ENCODE measurements at places on chromosomes 5 and 9.

DNA sequence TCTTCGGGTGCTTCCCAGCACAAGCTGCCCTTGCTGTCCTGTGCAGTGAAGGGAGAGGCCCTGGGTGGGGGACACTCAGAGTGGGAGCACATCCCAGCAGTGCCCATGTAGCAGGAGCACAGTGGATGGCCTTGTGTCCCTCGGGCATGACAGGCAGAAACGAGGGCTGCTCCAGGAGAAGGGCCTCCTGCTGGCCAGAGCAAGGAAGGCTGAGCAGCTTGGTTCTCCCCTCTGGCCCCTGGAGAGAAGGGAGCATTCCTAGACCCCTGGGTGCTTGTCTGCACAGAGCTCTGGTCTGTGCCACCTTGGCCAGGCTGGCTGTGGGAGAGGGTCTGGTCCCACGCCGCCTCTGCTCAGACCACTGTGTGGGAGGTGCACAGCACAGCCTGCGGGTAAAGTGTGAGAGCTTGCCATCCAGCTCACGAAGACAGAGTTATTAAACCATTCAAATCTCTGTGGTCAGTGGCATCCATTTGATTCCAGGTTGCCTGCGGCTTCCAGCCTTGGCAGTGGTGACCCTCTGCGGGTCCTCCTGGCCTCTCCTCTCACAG is 18.3 kb downstream of the FBXW5 start:
- no peak for DNase-seq

- DNase-seq = no peak
Measured at GRCh38 chr5:58868931-58869330, 286.1 kb downstream of the RAB3C start.

- no peak for DNase-seq
Measured at GRCh38 chr9:16171911-16172310, 619.1 kb downstream of the CCDC171 start.

- DNase-seq = no peak
Measured at GRCh38 chr5:111829701-111830100, 72.7 kb upstream of the NREP start.

DNA sequence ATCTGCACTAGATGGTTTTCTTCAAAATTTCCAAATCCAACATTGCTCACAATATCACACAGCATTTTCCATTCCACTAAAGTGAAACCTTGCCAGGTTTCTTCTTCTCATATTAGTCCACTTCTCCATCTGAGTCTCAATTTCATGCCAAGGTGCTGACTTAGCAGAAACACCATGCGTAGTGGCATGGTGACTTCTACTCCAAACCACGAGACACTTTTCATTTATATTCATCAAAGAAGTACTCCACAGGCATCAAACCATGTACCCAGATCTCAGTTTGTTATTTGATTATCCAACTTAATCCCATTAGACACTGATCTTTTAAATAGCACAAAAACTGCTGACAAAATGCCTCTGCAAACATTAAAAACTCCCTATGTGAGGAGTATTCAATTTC is 233.4 kb upstream of the ITGA1 start:
- DNase-seq = no peak

- DNase-seq = no peak
Measured at GRCh38 chr5:181203093-181203711, 1.8 kb downstream of the TRIM7 start.

GRCh38 chr9:126420643-126421564 is 94.3 kb downstream of the MVB12B start:
- DNase-seq = no peak

DNA sequence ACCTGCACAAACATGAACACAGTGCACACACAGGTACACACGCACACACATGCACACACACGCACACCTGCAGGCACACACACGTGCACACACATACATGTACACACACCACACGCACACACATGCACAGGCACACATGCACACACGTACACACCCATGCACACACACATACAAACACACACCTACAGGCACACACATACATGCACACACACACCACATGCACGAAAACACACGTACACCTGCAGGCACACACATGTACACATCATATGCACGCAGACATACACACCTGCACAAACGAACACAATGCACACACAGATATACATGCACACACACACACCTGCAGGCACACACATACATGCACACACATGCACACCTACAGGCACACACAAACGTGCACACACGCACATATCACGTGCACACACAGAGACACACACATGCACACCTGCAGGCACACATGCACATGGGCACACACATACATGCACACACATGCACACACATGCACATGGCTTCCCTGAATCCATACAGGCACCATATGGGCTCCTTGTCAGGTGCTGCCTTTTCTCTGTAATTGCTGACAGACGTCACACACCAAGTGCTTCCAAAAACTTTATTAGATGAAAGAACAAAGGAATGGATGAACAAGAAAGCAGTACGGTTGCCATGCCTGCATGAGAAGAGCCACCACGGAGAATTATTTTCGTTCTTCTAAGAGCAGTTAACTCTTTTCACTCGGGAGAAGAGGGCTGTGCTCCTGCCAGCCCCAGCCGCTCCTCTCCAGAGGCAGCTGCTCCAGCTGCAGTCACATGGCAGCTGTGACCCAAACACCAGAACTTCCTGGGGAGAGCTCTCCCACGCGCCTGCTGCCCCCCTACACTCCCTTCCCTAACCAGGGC is 57.2 kb downstream of the EXD3 start:
- DNase-seq = no peak

DNA sequence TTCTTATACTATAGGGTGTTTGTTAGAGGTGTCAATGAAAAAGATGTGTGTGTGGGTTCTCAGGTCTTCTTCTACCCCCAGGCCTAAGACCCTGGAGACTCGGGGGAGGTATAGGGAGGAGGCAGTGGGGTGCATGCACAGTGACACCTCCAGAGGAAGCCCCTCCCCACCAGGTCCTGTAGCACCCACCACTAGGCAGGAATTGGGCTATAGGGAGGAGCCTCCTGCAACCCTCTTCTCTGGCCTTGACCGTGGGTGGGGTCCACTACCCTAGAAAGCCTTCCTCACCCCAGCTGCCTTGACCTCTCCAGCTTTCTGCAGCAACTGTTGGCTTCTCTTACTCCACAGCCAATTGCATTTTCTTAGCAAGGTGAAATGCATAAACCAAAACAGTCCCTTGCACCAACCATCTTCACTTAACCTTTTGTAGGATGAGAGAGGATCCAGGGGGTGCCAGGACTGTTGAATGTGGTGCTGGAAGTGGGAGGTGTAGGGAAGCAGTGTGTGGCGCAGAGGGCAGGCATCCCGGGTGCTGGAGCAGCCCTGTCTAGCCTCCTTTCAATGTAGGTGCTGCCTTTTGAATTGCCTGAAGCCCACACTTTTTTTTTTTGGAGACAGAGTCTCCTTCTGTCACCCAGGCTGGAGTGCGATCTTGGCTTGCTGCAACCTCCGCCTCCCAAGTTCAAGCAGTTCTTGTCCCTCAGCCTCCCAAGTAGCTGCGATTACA is 128.5 kb downstream of the RGS3 start:
- DNase-seq = no peak

DNA sequence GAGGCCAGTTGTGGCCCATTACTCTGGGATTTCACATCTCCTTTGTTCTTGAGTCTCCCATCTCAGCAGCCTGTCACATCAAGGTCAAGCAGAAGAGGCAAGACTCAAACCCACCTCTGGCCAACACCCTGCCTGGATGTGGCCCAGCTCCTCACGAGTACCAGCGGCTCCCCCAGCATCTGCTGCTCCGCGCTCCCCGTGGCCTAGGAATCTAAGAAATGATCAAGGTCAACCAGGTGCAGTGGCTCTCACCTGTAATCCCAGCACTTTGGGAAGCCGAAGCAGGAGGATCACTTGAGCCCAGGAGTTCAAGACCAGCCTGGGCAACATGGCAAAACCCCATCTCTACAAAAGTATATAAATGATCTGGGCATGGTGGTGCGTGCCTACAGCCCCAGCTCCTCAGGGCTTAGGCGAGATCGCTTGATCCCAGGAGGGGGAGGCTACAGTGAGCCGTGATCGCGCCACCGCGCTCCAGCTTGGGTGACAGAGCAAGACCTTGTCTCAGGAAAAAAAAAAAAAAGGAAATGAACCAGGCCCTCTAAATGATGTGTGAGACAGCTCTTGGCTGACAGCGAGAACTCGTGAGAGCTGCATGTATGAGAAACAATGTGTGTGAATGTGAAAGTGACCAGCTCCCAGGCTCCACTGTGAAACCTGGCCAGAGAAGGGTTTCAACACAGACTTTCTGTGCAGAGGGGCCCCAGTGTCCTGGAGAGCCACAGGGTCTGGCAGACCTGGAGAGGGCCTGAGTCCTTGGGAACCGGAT is 61.6 kb upstream of the ANGPTL2 start:
- DNase-seq = no peak

DNA sequence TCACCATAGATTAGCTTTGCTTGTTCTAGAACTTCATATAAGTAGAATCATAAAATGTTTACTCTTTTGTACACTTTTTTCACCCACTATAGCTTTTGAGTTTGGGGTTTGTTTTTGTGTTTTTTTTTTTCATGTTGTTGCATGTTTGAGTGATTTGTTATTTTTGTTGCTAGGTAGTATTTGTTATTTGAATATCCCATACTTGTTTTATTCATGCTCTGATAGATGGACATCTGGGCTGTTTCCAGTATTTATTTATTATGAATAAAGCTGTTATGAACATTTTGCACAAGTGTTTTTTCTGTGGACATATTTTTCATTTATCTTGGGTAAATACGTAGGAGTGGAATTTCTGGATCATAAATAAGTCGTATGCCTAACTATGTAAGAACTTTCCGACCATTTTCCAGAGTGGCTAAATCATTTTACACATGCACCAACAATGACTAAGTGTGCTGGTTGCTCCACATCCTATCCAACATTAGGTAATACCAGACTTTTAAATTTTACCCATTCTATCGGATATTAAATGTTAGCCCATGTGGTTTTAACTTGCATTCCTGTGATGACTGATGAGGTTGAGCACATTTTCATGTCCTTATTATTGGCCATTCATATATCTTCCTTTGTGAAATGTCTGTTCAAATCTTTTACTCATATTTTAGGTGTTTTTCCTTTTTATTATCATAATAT is 69.1 kb upstream of the NR4A3 start:
- no peak for DNase-seq

- no peak for DNase-seq
Measured at GRCh38 chr9:5719100-5719926, 90.4 kb downstream of the RIC1 start.

GRCh38 chr5:9265441-9266287 is 280.2 kb downstream of the SEMA5A start:
- DNase-seq = no peak

DNA sequence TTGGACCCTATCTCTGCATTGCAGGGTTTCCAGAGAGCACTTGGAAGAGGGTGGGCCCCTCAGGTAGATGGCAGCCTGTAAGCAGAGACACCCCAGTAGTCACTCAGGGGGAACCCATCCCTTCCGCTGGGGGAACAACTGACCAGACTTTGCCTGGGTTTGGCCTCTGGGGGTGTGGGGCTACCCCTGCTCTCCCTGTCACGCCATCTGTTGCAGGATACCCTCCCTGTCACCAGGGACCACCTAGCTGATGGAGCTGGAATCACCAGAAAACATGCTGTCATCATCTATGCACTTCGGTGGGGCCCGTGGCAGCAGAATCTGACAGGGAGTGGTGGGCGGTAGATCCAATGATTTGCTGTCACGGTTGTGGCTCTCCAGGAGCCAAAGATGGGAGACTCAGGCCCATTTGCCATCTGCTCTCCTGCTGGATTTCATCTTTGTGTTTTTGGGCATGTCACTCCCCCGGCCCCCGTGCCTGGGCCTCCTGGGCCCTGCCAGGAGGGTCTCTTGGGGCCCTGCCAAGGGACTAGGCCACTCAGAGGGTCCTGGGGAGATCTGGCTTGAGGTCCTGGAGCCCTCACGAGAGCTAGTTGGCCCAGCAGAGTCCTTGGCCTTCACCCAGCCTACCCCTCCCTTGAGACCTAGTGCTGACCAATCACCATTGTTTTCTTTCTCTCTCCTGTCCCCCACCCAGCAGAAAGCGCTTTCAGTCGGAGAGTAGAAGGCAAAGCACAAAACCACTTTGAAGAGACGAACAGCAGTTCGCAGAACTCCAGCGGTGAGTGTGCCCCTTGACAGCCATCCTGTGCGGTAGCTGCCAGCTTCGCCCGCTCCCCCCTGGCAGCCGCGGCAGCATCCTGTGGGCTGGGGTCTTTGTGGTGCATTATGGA is 45.9 kb downstream of the AMBP start:
- no peak for DNase-seq

DNA sequence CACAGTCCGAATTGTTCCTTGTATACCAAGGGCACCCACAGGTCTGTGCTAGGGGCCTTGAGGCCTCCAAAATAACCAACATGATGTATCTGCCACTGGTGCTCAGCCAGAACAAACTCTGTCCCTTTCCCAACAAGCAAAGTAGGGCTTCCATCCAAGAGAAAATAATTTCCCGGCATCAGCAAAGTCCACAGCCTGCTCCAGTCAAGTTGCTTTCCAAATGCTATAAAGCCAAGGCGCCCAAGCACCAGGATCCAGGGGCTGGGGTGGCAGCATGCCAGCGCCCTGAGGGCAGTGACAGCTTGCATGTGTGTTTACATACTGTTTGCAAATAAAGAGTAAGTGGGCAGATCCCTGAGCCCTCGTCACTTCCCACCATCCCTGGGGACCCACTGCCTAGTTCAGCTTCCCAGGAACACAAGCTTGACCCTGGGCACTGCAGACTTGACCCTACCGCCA is 155.9 kb downstream of the ERCC6L2 start:
- no peak for DNase-seq

GRCh38 chr9:108049026-108049607 is 559.5 kb upstream of the KLF4 start:
- no peak for DNase-seq

- DNase-seq = no peak
Measured at GRCh38 chr5:160525471-160526261, 104.0 kb downstream of the PTTG1 start.

GRCh38 chr5:160233215-160233614 is 3.9 kb downstream of the FABP6 start:
- no peak for DNase-seq

DNA sequence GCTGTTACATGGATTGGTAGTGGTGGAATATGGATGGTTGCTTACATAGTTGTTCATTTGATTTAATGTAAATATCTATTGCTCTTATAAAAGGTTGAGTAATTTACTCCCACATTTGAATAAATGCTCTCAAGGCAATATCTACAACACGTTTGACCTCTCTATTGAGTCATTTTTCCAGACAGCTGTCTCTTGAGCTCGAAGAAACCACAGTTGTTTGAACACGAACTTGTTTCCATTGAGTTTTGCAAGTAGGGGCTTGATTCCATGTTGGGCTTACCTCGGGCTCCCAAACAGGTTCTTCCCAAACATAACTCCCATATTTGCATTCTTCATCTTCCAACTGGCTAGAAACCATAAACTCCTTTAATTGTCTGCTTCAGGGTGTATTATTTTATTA is 115.0 kb upstream of the HMHB1 start:
- DNase-seq = no peak

DNA sequence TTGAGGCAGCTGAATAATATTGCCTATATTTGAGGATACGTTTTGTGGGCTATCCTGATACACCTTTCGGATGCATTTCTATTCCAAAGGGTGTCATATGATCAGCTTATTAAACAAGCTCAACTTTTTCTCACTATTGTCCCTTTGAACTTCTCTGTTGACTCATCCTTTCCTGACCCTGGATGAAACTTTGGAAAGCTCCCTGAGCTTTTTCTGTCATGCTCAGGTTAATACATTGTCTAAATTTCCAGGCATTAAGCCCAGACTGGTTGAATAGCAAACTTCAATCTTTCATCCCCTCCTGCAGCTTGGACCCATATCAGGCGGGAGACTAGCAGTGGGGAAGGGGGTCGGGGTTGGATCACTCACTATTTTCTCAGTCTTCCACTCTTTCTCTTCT is 104.9 kb upstream of the PTPN3 start:
- DNase-seq = no peak

All from stimulated activated CD8-positive, alpha-beta memory T cell treated with anti-CD3 and anti-CD28 coated beads, Interleukin-7, amount 100 ng/mL, for 4 hours (primary cell).